Hematopoietic multipotent progenitor cell treated with erythropoietin and hydrocortisone succinate and interleukin-3 and kit ligand, for 8 days (in vitro differentiated cells): ENCODE measurements at places on chromosomes 13 and 19.
A peak's percentile ranks its signal among the peaks of the same experiment; 100 is the strongest.

- DNase-seq = no peak
These were observed 2.8 kb upstream of the MKNK2 start for GRCh38 chr19:2053601-2054389.

DNA sequence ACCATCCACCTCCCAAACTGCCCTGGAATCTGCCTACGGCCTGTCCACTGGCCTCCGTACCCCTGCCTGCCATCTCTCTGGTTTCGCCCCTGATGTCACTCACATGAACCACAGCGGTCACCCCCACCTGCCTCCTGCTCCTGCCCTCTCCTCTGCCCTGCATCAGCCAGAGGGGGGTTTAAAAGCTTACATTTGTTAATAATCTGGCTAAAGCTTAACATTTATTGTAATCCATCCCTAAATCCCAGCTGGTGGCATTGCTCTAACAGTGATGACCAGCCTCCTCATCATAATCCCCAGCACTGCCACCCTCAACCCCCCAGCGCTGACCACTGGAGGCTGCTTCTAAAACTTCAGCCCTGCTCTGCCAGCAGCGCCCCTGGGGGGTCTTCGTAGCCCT lies 38.9 kb downstream of the DNM2 start:
- no peak for DNase-seq

DNA sequence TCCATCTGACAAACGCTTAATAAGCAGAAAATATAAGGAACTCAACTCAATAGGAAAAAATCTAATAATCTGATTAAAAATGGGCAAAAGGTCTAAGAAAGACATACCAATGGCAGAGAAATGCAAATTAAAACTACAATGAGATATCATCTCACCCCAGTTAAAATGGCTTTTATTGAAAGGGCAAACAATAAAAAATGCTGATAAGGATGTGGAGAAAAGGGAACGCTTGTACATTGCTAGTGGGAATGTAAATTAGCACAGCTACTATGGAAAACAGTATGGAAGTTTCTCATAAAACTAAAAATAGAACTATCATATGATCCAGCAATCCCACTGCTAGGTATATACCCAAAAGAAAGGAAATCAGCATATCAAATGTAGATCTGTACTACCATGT lies 508.8 kb upstream of the GPC6 start:
- no peak for DNase-seq

DNA sequence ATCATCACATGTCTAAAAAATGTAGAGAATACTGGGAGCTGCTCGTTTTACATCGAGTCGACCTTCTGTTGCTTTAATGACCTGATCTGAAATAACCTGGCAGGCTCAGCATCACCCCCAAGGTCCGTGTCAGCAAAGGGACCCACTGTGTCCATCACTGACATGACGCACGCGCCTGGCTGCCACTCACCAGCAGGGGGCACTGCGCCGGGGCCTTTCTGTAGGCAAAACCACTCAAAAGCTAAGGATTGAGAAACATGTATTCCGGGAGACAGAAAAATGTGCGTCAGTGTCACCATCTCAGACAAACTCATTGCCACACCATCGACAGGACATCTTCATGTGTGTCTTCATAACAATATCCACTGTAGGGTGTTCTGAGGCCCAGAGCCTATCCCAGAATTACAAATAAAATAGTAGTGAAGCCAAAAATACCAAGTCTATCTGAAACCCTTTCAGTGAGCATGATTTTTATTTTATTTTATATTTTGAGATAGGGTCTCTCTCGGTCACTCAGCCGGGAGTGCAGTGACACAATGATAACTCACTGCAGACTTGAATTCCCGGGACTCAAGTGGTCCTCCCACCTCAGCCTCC lies 130.3 kb upstream of the LSM14A start:
- peak; percentile 63 for DNase-seq

DNA sequence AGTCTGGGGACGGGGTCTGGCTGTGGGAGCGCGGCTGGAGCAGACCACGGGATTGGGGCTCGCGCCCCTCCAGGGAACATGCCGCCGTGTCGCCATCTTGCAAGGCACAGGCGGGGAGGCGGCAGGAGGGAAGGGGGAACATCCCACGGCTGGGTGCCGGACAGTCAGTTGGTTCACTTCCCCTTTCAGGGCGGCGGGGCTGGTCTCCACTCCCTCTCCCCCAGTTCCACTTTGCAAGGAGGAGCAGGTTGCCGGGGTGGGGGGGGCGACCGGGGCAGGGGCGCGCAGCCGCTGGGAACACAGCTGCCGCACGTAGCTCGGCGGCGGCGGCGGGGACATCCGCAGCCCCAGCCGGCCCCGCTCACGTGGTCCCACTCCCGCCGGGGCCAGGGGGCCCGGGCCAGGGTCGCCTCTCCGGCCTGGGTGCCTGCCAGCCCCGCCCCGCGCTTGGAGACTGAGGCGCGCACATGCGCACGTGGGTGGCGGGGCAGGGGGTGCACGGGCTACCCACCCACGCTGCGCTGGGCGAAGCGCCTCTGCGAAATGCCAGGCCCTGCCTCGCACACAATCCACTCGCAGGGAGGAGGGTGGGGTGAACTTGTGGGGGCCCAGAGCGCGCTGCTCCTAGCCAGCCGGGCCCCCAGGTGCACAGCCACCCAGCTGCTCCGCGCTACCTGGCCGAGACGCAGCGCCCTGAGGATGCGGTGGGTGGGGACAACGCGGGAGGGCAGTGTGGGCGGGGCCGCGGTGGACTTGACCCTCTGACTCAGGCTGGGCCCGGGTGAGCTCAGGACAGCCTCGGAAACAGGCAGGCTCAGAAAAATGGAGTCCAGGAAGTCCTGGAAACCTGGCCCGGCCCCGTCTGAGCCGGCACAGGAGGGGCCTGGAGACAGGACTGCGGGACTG lies 6.4 kb downstream of the KLF16 start:
- DNase-seq = peak; percentile 75
